ENCODE measurements at places on chromosomes 4 and X.
A peak's percentile ranks its signal among the peaks of the same experiment; 100 is the strongest.

DNA sequence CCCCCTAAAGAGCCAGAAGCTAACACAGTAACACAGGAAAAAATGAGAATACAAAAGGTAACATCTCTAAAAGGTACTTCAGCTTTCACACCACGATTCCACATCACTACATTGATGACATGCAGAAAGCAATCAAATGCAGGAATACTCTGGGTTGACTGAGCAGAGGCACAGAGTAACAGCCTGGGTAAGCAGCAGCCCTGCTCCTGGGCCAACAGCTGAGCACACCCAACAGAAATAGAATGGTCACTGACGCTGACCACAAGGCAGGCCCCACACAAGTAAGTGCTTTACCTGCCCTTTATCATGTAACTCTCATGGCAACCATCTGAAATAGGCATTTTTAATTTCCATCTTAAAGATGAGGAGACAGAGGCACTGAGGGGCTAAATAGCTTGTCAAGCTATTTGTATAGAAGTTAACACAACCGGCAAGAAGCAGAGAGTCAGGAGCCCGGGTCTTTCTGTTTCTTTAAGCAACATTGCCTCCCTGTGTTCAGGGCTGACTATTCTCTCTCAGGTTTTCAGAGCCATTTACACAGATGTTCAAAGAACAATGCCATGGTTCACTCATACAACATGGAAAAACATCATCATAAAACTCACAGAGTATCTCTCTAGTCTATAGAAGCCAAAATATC is 168.9 kb downstream of the ZNF674 start:
- no peak for DNase-seq

DNA sequence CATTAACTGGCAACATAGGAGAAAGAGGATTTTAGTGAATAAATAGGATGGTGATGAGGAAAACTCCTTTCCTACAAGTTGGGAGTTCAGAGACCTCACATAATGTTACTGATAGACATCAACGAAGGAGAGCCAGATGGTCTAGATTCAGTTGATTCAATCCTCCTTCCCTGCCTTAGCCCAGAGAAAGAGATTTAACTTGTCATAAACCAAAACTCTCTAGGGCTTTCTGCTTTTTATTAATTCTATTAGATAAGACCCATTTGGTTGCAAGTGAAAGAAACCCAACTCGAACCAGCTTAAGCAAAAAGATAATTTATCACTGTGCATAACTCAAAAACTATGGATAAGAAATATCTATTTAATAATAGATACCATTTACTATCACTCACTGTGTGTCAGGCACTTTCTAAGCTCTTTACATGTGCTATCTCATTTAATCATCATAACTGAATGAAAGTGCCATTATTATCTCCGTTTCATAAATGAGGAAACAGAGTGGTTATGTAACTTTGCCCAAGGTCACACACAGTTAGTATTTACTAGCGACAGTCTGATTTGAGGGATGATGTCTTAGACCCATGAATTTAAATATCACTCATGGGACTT is 4.3 kb upstream of the UNC5C start:
- DNase-seq, result no peak

- DNase-seq, result no peak
These were observed 422.5 kb upstream of the FSTL5 start for GRCh38 chr4:162586266-162586665.

DNA sequence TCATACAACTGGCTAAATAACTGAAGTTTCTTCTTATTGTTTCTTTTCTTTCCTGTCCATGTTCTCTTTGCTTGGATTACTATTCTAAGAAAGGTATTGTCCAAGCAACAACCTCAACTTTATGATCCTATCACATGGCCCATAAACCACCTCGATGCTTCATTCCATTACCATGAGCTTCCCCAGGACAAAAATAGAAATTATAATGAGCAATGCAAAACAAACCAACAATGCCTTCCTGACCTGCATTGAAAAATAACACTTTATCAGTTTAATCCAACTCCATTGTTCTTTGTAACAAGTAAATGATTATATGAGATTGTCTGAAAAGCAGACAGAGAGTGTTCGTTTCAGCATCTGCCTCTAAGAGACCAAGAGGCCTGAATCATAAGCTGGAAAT is 148.8 kb downstream of the HS6ST2 start:
- no peak for DNase-seq

GRCh38 chrX:103418811-103419340 is 42.5 kb downstream of the BEX3 start:
- DNase-seq, result no peak

DNA sequence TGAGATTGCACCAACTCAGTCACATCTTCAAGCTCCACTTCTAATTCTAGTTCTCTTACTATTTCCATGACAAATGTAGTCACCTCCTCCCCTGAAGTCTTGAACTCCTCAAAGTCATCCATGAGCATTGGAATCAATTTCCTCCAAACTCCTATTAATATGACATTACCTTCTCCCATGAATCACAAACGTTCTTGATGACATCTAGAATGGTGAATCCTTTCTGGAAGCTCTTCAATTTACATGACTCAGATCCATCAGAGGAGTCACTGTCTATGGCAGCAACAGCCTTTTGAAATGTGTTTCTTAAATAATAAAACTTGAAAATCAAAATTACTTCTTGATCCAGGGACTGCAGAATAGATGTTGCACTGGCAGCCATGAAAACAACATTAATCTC is 34.5 kb downstream of the GALNTL6 start:
- DNase-seq, result no peak

- no peak for DNase-seq
These were observed 329.7 kb upstream of the GATB start for GRCh38 chr4:152090543-152090942.

GRCh38 chr4:76435528-76436319 is 695 bp downstream of the SHROOM3 start:
- no peak for DNase-seq

GRCh38 chrX:79082899-79083298 is 61.6 kb upstream of the GPR174 start:
- DNase-seq, result no peak

DNA sequence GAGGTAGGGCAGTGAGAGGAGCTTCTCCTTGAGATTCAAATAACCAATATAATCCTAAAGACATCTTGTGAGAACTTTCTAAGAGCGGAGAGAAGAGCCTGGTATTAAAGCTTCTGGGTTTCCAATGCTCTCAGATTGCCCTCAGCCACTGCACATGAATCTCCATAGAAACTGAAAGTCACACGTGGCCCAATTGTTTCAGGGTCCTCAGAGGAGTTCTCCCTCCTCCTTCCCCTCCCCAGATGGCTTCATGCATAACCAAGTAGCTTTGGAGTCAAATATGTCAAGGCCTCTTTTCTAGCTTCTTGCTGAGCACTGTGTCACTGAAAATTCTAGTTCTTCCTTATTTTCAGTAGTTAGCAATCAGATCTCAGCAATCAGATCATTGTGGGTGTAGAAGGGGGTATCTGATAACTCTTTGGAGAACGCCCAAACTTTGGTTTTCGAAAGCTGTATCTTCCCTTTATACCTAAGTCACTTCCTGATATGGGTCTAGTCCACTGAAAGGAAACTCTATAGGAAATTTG is 2.2 kb downstream of the BTK start:
- no peak for DNase-seq

- peak; percentile 4 for DNase-seq
These were observed 19.5 kb downstream of the PRKG2 start for GRCh38 chr4:81195475-81195874.

- no peak for DNase-seq
These were observed 9.8 kb upstream of the ASIC5 start for GRCh38 chr4:155875878-155876277.

DNA sequence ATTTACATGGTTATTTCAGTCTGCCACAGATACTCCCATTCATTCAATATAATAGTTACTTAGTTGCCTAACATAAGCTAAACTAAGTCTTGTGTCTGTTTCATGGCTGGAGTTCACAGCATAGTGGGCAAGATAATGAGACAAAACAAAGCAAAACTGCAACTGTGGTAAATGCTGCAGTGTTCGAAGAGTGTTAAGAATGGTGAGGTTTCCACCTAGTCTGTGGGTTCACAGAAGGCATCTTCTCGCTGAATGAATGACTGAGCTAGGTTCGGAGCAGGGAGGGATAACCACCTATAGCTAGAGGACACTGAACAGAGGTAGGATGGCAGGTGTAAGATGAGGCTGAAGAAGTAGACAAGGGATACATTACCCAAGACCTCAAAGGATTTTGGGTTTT is 171.0 kb downstream of the FBXW7 start:
- no peak for DNase-seq

DNA sequence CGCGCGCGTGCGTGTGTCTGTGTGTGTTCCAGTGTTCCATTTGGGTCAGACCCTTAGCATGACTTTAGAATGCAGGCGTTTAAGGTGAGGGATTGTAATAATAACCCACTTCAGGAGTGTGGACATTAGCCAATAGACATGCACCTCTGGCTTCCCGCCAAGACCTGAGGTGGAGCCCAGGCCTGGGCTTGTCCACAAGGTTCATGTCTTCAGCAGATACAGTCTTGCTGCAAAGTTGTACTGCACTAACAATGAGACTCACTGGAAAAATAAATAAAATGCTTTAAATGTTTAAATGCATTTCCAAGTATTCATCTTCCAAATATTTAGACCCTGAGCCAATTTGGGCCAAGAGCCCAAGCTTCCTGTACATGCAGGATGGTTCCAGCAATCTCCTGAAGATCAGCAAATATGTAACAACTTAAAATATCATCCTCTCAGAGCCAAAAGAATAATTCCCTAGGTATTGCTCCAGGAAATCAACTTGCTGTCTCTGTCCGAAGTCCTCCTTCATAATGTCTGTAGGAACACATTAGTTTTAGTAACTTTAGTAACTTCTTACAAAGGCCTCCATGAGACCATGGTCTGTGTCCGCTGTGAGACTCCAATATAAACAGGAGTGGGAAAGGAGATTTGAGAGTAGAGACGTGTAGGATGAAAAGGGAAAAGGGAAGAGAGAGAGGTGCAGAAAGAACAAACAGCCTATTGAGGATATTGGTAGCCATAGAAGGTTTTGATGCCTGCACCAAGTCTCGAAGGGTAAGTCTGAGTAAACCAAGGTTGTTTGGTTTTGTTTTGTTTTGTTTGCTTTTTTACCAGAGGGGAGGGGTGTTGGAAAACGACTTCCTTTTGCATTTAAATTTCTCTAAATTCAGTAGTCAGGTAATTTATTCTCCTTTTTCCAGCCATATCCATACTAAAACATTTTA is 98.5 kb upstream of the KLF3 start:
- peak; percentile 49 for DNase-seq

DNA sequence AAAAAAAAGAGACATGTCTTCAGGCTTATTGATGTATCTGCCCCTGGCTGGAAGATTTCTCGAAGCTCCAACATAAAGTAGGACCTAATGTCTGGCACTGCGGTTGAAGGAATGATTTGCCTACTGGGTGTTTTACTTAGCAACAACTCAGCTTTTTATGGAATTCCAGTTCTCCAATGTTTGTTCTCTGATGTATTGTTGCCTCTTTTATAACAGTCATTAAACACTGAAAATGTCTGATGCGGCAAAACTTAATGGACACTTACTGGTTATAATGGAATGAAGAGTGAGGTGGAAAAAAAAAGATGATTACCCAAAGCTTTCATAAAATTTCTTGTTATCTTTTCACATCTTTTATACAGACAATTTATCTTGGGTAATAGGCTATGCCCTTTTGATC is 75.6 kb upstream of the ZFP42 start:
- no peak for DNase-seq

DNA sequence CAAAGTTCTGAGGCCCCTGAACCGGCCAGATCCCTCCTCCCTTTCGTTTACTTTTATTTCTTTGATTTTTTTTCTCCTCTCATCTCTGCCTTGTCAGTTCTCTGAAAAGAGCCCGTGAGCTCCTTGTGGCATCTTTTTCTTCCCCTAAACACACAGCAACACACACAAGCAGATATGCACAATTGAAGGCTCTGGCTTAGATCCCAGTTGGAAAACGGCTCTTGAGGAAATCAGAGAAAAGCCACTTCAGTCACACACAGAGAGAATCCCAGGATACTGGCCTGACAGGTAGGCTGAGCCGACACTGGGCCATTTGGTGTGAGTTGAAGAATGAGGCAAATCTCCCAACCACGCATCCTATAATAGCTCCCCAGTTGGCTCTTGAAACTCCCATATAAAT is 12.9 kb downstream of the DIPK2B start:
- DNase-seq, result no peak
